ENCODE measurements at places on chromosomes 2 and 18. TPM values are rescaled to one million over a fixed set of nuclear protein-coding genes. Genes with fewer than 3 reads are reported as not detected.

Gene SERPINB13
- not detected for total RNA-seq

- DNase-seq: no peak
Observed at GRCh38 chr18:66582211-66582610, 21.7 kb downstream of the CDH19 start.

GRCh38 chr2:180413336-180413735, 406.2 kb upstream of the CWC22 start:
- DNase-seq: no peak

DNA sequence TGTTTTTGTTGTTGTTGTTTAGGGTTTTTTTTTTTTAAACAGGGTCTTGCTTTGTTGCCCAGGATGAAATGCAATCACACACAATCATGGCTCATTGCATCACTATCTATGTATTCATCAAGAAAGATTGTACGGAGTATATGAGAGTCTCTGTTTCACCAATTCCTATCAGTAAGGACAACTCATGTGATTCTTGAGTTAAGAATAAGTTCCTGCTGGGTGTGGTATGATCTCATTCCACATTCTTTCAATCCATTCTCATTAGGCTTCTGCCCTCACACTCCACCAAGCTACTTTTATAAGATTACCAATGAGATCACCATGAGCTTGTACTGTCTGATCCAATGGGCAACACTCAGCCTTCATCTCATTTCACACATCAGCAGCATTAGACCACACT, 9.1 kb upstream of the AP1S3 start:
- no peak for DNase-seq

- no peak for DNase-seq
Observed at GRCh38 chr2:109125593-109126500, 3.2 kb upstream of the SH3RF3 start.
